ENCODE measurements at places on chromosomes 7 and 10.

- no peak for DNase-seq
Observed at GRCh38 chr10:28938745-28939144, 261.4 kb downstream of the BAMBI start.

GRCh38 chr7:71173955-71174354, 42.0 kb downstream of the GALNT17 start:
- no peak for DNase-seq

DNA sequence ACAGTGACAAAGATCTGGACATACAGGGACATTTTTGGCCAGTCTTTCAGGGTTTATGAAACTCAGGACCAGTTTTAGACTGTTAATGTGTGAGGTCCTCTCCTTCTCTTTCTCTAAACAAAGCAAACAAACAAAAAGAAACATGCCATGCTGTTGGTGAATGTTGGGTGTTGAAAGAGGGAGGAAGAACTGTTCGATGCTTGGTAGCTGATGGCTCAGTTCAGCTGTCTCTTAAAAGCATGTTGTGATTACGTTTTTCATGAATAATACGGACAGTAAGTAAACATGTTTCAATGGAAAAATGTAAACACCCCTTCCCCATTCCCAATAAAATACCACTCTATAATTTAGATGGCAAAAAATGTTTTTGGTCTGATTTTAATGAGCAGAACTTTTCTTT, 219.1 kb downstream of the SEC23IP start:
- DNase-seq: no peak

DNA sequence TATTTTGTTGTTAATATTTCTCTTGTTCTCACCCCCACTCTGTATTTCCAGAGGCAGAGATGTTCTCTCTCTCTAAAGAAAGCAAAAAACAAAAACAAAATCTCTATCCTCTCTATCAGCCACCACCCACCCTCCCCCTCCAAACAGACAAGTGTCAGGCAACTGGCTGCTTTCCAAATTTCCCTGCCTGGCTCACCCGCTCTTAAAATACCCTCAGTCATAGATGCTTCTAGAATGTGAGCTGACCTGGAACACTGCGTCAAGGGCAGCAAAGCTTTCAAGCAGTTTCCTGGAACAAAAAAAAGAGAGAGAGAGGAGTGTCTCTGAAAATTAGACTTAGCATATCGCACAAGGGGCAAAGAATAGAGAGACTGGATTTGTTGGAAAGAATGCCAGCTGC, 341.0 kb upstream of the ZMIZ1 start:
- DNase-seq: no peak

GRCh38 chr7:15489383-15489782, 72.4 kb downstream of the AGMO start:
- no peak for DNase-seq

- DNase-seq: no peak
Observed at GRCh38 chr7:135938563-135938962, 38.6 kb downstream of the MTPN start.

DNA sequence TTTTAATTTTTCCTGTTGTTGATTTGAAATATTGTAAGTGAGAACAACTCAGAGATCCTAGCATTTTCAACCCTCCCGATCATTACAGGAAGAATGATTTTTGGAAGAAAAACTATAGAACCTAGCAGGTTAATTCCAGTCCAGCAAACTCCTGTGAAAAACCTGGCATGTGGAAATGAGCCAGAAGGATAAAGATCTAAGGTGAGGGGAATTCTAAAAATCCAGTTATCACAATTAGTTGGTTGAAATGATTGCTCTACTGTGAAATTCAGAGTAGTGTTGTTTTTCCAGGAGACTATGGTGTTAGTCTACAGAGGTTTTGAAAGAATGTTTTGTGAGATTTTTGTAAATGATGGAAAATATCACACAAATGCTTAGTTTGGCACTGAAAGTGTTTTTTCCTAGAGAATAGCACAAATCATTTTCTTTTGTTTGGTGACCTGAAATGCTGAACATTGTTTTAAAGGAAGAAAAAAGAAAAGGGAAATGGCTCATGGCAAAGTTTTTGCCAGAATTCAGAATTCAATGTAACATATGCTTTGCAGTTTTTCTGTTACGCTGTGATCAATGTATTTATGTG, 152.4 kb upstream of the SLC26A5 start:
- no peak for DNase-seq

- no peak for DNase-seq
Observed at GRCh38 chr10:33363106-33363505, 28.6 kb upstream of the NRP1 start.

- no peak for DNase-seq
Observed at GRCh38 chr10:126255313-126255712, 133.0 kb downstream of the ADAM12 start.

- no peak for DNase-seq
Observed at GRCh38 chr7:129729511-129729910, 118.0 kb downstream of the NRF1 start.

GRCh38 chr10:5655121-5655520, 11.3 kb downstream of the ASB13 start:
- DNase-seq: peak; percentile 40

GRCh38 chr10:50855015-50855414, 30.4 kb downstream of the A1CF start:
- no peak for DNase-seq

DNA sequence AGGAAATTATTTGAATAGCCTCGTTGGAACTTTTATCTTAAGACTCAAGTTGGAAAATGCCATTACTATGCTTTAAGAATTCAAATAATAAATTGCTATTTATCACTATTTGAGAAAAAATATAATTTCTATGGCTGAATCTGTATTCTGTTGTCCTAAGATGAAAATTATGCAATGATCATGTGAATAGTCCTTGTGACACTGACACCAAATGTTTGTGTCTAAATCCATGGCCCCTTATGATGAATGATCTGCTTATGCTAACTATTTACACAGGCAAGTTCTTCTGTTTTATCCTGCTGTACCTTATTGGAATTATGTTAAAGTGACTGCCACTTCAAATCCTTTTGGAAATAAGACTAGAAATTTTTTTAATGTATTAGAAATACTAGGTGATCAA, 208.7 kb downstream of the DOCK4 start:
- DNase-seq: no peak

DNA sequence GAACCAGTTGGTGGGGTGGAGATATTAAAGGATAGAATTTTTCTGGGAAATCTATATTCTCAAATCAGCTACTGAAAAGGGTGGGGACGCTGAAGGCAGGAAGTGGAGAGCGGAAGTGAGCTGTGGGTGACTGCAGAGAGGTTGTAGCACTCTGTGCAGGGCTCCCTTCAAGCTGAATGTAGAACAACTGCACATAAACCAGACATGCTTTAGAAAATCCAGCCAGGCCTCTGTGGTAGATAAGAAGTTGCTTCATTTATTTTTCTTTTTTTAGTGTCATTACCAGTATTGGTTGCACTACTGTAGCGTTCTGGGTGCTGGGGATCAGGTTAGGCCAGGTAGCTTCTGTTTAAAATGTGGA, 127.8 kb downstream of the CELF2 start:
- DNase-seq: no peak

GRCh38 chr7:45682836-45683555, 108.8 kb downstream of the ADCY1 start:
- no peak for DNase-seq
